Activated T-cell treated with anti-CD3 and anti-CD28 coated beads, Interleukin-2, amount 50 U/mL, for 72 hours (primary cell): ENCODE measurements at places on chromosomes 6 and 20. TPM values are rescaled to one million over a fixed set of nuclear protein-coding genes. Genes with fewer than 3 reads are reported as not detected.

The DDO gene
- total RNA-seq, result not detected

The TMEM74B gene
- total RNA-seq, result 0.60 TPM

The OLIG3 gene
- 0.41 TPM for total RNA-seq

The EEF1A2 gene
- 0.94 TPM for total RNA-seq

The GJA1 gene
- 0.19 TPM for total RNA-seq

The MAK gene
- 0.90 TPM for total RNA-seq

The HCRTR2 gene
- total RNA-seq, result not detected

The EDN3 gene
- not detected for total RNA-seq

The ABHD16B gene
- not detected for total RNA-seq

The GTF2H4 gene
- 46.9 TPM for total RNA-seq

DNA sequence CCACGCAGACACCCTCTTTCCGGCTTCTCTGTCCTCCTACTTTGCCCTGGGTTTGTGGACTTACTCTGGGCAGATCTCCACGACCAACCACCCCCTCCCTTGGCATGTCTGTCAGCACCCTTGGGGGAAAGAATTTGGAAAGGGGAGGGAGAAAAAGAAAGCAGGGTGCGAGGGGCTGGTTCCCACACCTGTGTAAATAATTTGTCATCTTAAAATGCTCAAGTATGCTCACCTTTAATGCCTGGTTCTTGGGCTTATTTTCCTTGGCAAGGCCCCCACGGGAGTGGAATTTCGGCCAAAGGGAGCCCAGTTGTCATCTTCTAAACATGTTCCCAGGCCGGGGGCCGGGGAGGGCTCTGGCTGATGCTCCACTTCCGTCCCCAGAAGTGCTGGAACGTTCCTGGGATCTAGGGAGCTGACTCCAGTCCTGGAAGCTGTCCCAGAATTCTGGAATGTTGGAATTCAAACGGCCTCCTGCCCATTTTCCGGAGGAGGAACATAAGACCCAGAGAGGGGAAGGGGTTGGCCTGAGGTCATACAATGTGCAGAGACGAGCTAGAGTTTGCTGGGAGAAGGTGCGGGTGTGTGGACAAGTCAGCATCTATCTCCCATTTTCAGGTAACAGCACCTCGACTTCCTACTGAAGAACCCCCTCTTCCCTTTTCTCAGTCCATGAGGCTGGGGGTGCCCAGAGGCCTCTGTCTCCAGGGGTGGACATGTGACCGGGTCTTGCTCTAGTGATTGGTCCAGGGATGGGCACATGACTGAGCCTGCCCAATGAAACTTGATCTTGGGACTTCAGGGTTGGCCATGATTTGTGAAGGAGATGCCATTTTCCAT is 122.3 kb downstream of the CEBPB start:
- no peak for DNase-seq

DNA sequence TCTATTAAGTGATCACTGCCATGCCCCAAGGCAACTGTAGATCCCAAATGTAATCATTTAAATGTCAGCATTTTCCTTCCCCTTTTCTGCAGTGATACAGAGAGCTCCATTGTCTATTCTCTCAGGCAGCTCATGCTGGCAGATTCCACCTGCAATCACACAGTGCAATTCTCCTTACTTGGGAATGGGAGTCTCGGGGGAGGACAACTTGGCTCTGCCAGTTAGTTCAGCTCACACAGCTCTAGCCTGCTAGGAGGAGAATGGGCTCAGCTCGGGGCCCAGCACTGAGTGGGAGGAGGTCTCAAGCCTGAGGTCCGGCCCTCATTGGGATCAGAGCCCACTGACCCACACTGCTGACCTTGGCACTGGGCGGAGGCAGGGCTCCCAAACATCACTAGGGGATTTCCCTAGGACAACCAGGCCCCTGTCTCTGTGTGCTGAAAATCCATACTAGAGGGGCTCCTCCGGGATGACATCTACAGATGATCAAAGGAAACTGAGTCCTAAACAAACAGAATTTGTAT is 109.2 kb upstream of the ASF1A start:
- no peak for DNase-seq

DNA sequence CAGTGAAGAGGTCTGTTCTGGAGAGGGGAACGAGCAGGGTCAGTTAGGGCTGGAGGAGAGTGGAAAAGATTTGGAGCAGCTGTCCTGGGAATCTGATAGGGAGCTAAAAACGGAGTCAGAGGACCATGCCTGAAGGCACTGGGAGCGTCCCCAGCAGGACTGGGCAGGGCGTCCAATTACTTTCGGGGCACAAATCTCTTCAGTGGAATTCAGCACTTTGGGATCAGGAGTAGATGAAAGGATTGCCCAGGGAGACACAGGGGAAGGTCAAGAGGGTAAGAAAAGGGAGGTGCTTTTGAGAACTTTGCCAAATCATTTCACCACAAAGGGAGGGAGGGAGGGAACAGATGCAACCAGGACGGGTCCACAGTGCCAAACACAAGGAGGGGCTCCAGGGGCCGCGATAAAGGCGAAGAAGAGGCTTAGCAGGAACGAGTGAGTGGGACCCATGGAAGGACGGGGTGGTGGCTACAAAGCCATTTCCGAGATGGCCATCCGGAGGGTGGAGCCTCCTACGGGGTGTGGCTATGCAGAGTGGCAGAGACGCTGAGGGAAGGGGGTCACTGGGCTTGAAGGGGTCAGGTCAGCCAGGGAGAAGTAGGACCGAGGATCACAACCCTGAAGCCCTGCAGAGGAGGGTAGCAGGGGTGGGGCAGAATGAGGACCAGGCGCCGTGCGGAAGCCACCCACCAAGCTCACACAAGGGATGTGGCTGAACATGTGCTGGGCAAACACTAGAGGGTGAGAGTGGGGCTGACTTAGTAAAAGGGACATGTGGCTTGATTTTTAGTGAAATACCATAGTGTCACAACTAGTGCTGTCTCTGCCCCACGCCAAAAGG is 180.0 kb upstream of the RREB1 start:
- DNase-seq, result no peak

DNA sequence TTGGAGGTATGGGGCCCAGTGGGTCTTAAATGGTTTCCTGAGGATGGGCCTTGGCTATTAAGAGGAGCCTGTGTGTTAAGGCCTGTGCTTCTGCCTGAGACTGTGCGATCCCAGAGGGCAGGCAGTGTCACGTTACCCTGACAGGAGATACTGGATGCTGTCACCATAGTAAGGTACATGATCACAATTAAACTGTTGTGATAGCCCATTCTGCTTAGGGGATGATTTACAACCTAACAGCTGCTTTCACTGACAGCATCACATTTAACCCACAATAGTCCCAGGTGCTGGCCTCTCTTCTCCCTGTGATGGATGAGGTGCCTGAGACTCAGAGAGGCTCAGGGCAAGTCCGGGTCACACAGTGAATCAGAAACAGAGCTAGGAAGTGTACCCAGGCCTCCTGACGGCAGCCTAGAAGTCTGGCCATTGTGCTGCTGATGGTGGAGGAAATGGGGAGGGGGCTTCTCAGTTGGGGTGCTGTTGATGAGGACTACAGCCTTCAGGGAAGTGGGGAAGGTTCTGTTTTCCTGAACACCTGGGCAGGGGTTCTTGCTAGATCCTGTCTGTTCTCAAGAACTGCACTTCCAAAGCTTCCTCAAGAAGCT is 97.3 kb downstream of the MDGA1 start:
- no peak for DNase-seq

DNA sequence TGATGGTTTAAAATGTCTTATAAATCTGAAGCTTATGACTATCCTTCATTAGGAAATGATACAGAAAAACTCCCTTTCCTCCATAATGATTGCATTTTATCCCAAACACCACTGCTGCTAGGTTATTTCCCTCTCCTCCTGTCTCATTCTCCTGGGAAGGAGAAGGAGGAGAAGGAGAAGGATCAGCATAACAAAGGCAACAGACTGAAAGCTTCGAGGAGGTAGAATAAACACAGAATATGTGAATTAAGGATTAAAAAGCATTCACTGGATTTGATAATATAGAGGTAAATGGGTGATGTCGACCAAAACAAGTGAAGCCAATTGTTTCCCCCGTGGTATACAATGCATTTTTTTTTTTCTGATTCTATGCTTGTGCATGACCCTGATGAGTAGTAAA is 82.0 kb downstream of the WASF1 start:
- no peak for DNase-seq

DNA sequence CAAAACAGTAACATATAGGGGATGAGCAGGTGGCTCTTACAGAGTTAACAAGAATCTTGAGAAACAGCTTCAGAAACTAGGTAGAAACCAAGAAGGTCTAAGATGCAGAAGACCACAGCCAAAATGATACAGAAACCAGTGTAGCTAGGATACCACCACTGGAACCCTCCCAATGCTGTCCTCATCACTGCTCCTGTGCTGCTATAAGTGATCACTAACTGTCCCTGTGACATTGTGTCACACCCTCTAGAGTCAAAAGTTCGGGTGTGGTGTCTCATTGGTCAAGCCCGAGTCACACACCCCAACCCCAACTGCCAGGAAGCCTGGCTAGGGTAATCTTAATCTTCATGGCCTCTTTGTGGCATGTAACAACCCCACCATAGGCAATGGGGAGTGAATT is 153.1 kb downstream of the RCAN2 start:
- DNase-seq, result no peak

DNA sequence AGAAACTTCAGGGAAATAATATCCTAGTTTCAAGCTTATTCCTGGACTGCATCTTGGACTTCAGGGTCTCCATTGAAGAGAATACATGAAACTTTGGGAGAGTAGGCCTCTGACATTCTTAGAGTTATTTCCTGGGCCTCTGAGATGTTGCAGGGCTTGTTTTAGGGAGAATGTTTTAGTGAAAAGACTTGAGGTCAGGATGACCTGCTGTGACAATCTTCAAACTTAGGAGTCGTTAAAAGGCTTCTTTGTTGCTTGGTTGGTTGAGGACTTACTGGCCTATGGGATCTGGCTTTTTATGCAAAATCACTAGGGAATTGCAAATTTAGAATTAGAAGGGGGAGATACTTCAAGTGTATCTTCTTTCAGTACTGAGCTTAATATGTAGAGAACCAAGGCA is 613.2 kb upstream of the FLRT3 start:
- no peak for DNase-seq

GRCh38 chr20:58781138-58781537 is 69.6 kb downstream of the GNAS-AS1 start:
- DNase-seq, result no peak

DNA sequence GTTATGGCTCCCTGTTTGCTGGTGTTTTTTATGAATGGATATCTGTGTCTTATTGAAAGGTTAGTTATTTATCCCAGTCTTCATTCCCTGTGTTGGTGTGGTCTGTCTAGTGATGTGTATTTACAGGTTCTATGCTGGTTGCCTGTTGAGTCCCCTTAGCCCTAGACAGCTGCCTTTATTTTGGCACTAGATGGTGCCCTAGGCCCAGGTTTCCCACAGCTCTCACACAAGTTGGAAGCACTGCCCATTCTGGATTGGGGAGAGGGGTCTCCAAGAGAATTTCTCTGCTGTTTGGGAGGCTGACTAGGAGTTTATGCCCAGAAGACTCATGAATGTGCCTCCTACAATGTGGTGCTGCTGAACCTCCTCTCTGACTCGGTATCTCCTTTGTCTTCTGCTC is 12.4 kb downstream of the GRM1 start:
- no peak for DNase-seq

- DNase-seq, result no peak
These were observed 8.4 kb upstream of the XRN2 start for GRCh38 chr20:21294755-21295154.

DNA sequence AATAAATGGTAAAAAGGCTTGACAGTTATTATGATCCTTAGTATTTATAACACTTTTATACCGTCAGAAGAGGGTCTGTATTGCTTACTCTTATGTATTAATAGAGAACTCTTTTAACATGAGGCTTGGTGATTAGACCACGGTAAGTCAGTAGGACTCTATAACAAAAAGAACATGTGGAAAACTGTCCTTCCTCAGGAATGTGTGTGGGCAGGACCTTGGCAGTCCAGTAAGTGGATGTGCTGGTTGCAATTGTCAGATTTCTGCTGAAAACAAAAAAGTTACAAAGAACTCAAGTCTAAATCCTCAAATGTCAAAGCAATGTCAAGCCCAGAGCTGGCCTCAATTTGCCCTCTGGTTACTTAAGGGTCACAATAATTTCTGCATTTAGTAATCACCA is 81.1 kb downstream of the PLCG1 start:
- DNase-seq, result no peak

- no peak for DNase-seq
These were observed 11.0 kb upstream of the SLC22A1 start for GRCh38 chr6:160110586-160111123.

- DNase-seq, result no peak
These were observed 130.5 kb downstream of the HFE start for GRCh38 chr6:26217714-26218075.

GRCh38 chr6:137693711-137694110 is 173.3 kb upstream of the TNFAIP3 start:
- DNase-seq, result no peak
